ENCODE measurements at places on chromosomes 3 and 15. TPM values are rescaled to one million over a fixed set of nuclear protein-coding genes. Genes with fewer than 3 reads are reported as not detected.

DNA sequence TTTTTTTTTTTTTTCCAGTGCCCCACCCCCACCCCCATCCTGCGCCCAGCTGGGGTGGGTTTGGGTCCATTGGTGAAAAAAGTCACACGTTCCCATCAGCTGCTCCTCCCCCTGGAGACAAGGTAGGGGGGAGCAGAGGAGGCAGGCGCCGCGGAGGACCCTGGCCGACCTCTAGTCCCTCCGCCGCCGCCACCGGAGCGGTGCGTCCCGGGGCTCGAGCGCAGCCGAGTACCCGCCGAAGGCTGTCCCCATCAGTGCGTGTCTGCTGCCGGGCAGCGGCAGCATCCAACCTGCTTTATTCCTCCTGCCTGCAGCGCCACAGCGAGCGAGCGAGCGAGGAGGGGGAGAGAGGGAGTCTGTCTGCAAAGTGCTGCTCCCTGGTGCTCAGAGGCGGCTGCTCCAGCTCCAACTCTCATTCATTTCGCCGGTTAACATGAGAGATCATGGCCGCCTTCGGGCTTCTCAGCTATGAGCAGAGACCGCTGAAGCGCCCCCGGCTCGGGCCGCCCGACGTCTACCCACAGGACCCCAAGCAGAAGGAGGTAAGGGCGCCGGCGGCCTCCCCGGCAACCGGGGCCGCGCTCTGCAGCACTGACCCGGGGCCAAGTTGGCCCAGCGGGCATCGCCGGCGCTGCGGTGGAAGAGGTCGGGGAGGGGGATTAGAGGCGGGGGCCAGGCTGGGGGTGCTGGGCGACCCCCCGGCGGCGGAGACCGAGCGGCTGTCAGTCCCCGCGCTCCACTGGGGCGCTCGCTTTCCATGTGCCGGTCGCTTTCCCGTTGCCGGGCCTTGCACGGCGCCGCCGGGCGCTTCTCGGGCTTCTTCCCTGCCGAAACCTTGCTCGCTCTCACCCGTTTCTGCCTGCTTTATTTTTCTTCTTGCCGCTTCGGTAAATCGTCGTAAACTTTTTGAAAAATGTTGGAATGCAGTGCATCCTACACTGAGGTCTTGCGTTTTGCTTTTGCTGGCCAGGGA, 1.3 kb downstream of the MED12L start:
- H3K27me3 ChIP-seq: peaks cover 42% of the 10 kb centered on the region

DNA sequence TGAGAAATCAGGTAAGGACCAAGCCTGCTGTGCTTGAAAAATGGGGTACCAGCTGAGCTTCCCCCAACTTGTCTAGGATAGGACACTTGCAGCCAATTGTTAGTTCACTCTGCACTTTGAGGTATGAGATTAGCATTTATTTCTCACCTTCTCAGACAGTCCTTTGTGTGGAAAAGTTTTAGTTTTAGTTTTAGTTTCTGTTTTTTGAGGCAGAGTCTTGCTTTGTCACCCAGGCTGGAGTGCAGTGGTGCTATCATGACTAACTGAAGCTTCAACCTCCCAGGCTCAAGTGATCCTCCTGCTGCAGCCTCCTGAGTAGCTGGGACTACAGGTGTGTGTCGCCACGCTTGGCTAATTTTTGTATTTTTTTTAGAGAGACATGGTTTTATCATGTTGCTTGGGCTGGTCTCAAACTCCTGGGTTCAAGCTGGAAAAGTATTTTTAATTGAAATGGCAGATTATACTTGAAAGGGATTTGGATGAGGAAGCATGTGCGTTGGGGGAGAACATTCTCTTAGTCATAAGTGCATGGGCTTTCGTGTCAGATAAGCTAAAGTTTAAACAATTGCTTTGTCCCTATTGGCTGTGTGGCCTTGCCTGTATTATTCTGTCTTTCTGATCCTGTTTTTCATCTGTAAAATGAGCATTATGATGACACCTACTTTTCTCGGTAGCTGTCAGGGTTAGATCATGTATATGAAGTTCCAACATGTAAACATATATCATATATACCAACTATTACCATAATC, 25.2 kb upstream of the CCK start:
- DNase-seq: no peak
- H3K36me3 ChIP-seq: no peaks in the 10 kb centered on the region
- H3K27ac ChIP-seq: no peak overlapping the region

DNA sequence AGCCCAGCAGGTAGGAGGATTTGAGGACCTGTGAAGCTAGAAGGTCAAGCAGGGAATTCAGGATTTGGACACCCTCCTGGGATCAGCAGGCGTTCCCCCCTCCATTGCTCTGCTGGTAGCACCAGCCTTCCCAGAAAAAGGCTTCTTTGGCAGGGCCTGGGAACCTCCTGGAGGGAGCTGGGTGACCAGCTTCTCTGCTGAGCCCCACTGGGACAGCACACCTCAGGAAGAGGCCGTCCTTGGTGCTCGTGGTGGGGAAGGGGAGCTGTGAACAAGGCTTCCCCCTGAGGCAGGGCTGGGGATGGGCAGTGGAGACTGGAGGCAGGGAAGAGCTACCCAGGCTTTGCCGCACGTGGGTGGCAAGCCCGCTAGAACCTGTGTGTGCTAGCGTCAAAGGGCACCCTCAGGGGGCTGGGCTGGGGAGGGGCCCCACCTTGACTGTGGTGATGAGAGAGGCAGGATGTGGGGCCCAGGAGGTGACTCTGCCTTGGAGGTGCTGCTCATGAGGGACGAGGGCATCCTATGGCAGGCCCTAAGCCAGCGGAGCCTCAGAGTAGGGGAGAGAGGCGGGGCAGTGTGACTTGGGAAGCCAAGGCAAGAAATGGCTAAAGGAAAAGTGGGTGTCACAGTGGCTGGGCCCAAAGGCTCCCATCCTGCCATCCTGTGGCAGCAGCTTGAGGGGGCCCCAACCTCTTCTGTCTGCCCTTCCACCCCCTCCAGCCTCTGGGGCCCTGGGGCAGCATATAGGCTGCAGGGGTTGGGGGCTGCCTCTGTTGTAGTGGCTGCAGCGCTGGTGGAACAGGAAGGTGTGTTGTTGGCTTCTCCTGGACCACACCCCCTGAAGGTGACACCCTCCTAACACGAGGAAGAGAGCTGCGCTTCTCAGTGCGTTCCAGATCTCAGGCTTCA, 20.7 kb downstream of the KLF13 start:
- peaks cover 12% of the 10 kb centered on the region for H3K36me3 ChIP-seq
- DNase-seq: peak; percentile 87
- H3K27ac ChIP-seq: peak overlapping the region; percentile 100
- peak overlapping the region; percentile 97 for H3K4me3 ChIP-seq
- peaks cover 90% of the 10 kb centered on the region for H3K4me1 ChIP-seq

- peaks cover 39% of the 10 kb centered on the region for H3K36me3 ChIP-seq
- no peaks in the 10 kb centered on the region for H3K27me3 ChIP-seq
- DNase-seq: no peak
- H3K27ac ChIP-seq: no peak overlapping the region
- peaks cover 29% of the 10 kb centered on the region for H3K4me1 ChIP-seq
- H3K4me3 ChIP-seq: no peak overlapping the region
These were observed 50.1 kb upstream of the CRTC3 start for GRCh38 chr15:90479656-90480055.

DNA sequence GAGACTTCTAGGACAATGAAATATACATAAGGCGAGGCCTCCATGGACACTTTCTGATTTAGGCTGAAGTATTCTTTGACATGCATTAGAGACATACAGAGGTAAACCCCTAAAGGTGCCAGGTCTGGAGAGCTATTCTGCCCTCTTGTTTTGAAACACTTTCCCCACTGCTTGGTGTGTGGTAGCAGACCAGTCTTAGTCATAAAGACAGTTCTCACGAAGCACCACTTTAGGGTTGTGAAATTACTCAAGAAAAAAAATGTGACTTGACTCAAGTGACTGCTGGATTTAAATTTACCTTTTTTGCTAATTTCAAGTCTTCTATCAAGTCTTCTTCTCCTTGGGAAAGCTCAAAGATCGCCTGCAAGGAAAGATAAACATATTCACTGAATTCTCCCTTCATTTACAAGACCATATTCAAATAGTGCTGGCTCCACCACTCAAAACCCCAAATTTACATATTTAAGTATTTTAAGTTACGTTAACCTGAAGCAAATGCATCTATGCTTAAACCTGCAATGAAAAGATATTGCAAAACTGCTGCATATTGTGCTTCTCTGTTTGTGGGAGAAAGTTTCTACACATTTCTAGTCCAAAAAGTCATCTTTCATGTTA, 48.4 kb downstream of the ARHGEF3 start:
- H3K36me3 ChIP-seq: peaks cover 50% of the 10 kb centered on the region
- H3K4me3 ChIP-seq: peak overlapping the region; percentile 87
- peak overlapping the region; percentile 77 for H3K27ac ChIP-seq

Gene CTXN2
- not detected for total RNA-seq

DNA sequence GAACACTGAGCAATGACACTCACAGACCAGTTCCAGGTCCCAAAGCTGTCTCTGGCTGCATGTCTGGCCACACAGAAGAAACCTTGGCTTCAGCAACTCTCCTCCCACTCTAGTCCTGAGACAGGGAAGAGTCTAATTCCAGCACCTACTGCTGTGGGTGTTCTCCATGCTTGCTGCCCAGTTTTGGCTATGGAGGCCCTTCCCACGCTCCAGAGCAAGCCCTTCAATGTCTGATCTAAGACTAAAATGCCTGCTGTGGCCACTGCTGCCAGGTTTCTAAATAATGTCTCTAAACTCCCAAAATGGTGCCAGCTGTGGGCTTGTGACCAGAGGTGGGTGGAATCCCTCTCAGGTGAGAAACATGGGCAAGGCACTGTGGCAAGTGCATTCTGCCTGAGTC, 531.3 kb downstream of the GRM7 start:
- H3K27ac ChIP-seq: no peak overlapping the region
- H3K36me3 ChIP-seq: peaks cover 3% of the 10 kb centered on the region
- H3K4me3 ChIP-seq: no peak overlapping the region

DNA sequence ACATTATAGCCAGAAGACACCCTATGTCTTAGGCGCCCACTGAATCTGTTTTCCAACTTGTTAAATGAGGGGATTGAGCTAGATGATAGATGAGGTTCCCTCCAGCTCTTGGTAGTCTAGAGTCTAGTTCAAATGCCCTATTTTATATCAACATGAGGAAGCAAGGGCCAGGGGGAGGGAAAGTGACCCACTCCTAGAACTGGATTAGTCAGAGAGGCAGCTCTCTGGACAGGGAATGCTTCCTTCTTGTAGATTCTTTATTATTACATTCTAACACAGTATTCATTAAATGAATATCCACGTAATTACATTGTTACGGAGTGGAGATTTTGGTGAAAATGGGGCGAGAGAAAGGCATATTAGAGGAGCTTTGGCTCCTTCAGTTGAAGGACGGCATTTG, 89.5 kb downstream of the RAD18 start:
- peaks cover 4% of the 10 kb centered on the region for H3K36me3 ChIP-seq
- no peaks in the 10 kb centered on the region for H3K27me3 ChIP-seq
- H3K27ac ChIP-seq: no peak overlapping the region
- H3K4me3 ChIP-seq: no peak overlapping the region
- no peaks in the 10 kb centered on the region for H3K4me1 ChIP-seq
- no peak for DNase-seq

DNA sequence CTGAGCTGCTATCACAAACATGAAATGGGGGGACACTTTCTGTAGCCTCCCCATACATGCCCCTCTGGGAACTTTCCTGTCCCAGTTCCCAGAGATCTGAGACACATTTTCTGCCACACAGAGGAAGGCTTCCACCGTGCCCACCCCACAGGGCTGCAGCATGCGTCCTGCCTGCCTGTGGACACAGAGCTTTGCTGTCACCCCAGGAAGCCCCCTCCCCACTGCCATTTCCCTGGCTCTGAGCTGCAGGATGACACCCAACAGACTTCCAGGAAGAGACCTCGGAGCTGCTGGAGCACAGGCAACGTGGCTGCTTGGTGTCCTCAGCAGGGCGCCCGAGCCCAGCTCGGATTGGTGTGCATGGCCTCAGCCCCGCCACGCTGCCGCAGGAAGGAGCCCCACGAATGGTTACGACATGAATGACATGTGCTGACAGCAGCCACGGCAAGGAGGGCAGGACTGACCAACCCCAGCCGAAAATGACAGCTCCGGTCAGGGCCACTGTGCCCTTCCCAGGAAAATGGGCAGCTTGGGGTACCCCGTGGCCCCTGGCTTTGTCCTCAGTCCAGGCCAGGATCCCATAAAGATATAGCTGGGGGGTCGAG, 81.3 kb downstream of the VGLL4 start:
- H3K36me3 ChIP-seq: peaks cover 2% of the 10 kb centered on the region
- H3K27ac ChIP-seq: no peak overlapping the region

DNA sequence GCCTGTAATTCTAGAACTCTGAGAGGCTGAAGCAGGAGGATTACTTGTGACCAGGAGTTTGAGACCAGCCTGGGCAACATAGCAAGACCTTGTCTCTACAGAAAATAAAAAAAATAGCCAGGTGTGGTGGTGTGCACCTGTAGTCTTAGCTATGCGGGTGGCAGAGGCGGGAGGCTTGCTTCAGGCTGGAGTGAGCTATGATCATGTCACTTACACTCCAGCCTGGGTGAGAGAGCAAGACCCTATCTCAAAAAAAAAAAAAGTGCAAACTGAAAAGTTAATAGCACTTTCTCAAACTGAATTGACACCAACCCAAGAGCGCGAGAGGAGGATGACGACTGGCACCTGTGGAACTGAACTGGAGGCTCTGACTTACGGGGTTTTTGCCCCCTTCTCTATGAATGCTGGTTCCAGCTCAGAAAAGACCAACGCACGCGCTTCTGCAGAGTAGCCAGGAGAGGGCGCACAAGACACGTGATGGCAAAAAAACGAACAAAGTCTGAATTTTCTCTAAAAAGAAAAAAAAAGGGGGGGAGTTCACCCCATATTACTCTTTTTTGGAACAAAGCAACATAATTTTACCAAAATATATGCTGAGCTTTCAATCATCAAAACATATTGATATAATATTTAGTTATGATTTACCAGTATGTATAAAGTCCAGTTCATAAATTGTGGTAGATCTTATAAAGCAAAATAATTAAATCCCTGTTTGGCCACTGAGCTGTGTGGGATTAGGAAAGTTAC, 23.7 kb downstream of the CFAP92 start:
- H3K36me3 ChIP-seq: no peaks in the 10 kb centered on the region
- no peak overlapping the region for H3K4me3 ChIP-seq
- H3K4me1 ChIP-seq: peaks cover 10% of the 10 kb centered on the region
- no peak overlapping the region for H3K27ac ChIP-seq
